ENCODE measurements at places on chromosomes 6 and 20.
A peak's percentile ranks its signal among the peaks of the same experiment; 100 is the strongest.

DNA sequence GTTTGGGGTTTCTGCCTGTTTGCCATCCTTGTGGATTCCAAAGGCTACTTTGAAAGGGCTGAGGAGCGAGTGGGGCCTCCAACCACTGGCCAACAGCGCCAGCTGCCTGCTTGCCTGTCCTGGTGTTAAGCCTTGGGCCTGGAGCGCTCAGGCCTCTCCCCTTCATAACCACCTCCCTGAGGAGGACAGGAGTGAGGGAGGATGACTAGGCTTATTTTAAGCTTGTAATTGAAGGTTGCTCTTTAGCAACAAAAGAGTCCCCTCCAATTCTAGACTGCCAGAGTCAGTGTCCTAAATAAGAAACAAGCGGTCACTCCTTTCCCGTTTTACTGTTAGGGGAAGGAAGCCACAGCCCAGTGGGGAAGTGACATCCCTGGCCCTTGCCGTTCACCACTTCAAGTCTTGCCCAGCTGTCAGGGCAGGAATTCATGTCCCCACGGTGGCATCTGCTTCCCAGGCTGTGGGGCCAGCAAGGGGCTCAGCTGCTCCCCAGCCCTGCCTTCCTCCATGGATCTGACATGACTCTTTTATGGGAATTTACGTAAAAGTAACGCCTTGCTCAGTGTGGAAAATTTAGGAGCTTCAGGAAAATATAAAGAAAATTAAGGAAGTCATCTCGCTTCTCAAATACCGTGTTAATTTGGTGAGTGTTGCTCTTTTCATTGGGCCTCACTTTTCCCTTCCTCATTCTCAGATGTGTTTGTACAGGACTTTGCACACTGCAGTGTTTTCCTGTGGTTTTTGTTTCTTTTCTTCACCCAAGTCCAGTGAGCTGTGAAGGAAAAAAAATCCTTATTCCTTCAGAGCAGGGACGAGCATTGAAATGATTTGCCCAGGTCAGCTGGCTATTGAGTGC is 57.8 kb downstream of the SSR1 start:
- no peak for DNase-seq

- no peak for DNase-seq
Measured at GRCh38 chr6:134049176-134049575, 3.2 kb downstream of the SLC2A12 start.

DNA sequence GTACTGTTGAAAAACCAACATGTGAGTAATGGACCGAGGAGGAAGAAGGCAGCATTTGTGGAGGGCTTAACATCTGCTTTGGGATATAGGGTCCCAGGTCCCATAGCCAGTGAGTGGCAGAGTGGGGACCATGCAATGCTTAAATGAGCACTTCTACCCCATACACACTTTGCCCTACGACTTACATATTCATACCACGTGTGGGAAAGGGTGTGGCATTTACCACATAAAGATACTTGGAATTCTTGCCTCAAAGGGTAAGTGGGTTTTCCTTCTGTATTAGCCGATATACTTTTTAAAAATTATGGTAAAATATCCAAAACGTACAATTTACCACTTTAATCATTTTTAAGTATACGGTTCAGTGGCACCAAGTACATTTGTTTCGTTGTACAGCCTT is 199.3 kb downstream of the BACH2 start:
- no peak for DNase-seq

DNA sequence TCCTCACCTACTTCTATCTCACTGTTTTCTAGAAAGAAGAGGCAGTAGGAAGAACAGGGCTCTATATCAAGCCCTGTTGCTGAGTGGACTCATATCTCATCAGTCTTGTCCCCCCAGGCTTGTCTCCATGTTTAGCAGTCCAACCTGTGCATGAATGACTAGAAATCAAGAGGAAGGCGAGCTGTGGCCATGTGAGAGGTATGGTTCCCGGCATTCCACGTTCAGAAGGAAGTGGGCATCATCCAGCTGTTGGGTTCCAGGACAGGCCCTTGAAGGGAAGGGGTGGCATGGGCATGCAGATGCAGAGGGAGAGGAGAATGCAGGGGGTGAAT is 176.6 kb downstream of the MRPL14 start:
- DNase-seq: no peak

DNA sequence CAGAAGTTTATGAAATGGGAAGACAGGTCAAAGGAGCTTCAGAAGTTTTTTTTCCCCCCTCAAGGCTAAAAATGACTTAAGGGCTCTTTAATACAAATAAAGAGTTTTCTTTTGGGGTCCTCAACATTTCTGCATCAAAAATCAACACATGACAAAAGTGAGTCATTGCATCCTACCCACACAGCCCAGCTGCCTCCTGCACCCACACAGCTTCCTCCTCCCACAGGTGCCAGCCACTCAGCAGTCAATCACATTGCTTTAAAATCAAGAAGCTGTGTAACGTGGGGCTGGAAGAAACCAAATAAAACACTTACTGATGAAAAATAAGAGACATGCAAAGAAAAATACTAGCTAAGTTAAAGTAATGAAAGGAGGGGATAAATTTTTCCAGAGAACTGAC is 68.5 kb downstream of the MAP3K5 start:
- DNase-seq: no peak

DNA sequence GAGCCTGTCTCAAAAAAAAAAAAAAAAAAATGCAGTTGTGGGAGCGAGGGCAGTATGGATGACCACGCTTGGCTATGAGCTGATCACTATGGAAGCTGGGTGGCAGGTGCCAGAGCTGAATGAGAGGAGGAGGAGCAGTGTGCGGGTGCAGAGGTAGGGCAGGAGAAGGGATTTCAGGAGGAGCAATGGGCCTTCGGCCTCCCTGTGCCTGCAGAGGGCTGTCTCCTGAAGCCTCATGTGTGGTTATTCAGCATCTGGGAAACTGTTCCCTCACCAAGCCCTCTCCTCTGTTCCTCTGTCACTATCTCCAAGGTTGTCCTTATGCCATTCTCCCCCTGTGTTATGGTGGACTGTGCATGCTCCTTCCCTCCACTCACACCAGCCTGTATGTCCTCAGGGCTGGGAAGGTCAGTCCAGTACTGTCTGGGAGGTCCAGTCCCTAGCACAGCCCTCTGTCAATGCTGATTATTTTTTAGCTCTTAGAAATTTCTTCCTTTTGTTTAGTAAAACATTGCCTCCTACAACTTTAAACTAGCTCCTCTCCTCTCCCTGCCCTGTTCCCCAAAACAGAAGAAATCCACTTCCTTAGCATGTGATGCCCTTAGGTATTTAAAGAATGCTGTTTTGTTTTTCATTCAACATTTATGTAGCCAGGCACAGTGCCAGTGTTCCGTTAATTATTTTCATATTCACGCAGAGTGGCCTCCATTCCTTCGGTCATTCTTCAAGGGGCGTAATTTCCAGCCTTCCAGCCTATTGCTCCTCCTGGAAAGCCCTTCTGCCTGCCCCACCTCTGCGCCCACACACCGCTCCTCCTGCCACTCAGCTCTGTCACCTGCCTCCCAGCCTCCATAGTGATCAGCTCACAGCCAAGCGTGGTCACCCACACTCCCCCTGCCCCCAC is 48.9 kb downstream of the CNBD2 start:
- no peak for DNase-seq

GRCh38 chr6:17899491-17899890 is 87.9 kb downstream of the KIF13A start:
- no peak for DNase-seq

DNA sequence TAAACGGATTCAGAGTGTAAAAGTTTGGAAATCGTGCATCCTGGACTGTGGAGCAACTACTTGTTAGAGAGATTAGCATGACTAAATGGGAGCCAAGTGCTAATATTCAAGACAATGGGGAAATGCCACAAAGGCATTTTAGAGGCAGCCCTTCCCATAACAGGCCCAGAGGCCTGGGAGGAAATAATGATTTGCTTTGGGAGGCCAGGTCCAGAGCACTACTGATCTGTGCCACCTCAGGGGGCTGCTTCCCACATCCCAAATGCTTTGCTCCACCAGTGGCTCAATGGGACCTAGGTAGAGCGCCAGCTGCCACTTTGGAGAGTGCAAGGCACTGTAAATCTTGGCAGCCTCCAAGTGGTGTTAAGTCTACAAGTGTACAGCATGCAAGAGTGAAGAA is 91.9 kb upstream of the HSF2 start:
- DNase-seq: no peak

DNA sequence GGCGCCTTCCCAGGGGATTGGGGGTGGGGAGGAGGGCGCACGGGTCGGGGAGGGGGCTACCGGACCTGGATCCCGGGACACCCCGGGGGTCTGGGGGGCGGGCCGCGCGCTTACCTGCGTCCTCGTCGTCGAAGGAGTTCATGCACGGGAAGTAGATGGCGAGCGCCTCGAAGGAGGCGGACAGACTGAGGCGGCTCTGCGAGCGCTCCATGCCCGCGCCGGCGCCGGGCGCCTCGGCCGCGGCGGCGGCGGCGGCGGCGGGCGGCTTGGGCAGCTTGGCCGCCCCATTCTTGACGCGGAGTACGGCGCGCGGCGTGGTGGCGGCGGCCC is 320 bp downstream of the RIMS4 start:
- no peak for DNase-seq

DNA sequence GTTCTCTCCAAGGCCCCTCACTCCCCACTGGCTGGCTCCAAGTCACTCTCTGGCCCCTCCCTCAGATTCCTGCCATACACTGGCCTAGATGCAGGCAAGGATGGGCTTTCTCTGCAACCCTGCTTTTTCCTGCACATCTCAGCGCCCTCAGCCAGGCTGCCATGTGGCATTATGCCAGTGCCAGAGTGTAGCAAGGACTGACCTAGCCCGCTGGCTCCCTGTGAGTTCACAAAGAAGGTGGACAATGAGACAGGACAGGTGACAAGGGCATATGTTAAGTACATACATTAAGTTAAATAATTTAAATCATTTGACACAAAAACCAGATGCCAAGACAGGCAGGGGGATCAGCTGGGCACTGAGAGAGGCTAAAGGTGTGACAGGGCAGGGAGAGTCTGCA is 394.6 kb downstream of the ZFAND3 start:
- DNase-seq: no peak

DNA sequence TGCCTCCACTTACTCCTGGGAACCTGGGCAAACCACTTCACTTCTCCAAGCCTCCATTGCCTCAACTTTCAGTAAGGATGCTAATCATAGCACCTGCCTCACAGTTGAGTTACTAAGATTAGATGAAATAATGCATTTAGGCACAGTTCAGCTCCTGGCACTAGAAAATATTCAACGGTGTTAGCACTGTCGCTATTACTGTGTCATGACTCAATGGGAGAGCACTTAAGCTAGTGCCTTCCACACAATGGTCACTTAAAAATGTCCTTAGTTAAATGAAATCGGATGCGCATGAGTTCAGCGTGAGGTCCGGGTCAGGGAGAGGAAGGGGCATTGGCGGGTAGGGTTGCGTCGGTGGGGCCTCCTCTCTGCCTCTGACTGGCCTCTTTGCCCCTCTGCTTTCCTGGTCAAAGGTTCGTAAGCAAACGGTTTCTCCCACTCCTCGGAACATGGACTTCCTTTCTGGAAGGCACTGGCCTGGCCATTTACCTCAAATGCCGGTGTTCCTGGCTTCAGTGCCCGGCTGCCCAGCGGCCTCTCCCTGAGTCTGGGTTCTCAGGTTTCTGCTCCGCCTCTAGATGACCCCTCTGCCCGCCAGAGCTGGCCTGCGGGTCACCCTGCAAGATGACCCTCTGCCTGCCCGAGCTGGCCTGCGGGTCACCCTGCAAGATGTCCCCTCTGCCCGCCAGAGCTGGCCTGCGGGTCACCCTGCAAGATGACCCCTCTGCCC is 123.8 kb upstream of the QKI start:
- no peak for DNase-seq

GRCh38 chr6:87210979-87211378 is 55.6 kb downstream of the ZNF292 start:
- peak; percentile 12 for DNase-seq

GRCh38 chr6:113828984-113829695 is 28.0 kb upstream of the MARCKS start:
- no peak for DNase-seq

- no peak for DNase-seq
Measured at GRCh38 chr6:56671651-56672461, 29.2 kb upstream of the DST start.

- no peak for DNase-seq
Measured at GRCh38 chr6:130771741-130772140, 55.5 kb upstream of the SMLR1 start.

- no peak for DNase-seq
Measured at GRCh38 chr6:28496099-28496779, 19.4 kb downstream of the GPX6 start.

- DNase-seq: no peak
Measured at GRCh38 chr6:117275205-117275604, 9.8 kb downstream of the VGLL2 start.

DNA sequence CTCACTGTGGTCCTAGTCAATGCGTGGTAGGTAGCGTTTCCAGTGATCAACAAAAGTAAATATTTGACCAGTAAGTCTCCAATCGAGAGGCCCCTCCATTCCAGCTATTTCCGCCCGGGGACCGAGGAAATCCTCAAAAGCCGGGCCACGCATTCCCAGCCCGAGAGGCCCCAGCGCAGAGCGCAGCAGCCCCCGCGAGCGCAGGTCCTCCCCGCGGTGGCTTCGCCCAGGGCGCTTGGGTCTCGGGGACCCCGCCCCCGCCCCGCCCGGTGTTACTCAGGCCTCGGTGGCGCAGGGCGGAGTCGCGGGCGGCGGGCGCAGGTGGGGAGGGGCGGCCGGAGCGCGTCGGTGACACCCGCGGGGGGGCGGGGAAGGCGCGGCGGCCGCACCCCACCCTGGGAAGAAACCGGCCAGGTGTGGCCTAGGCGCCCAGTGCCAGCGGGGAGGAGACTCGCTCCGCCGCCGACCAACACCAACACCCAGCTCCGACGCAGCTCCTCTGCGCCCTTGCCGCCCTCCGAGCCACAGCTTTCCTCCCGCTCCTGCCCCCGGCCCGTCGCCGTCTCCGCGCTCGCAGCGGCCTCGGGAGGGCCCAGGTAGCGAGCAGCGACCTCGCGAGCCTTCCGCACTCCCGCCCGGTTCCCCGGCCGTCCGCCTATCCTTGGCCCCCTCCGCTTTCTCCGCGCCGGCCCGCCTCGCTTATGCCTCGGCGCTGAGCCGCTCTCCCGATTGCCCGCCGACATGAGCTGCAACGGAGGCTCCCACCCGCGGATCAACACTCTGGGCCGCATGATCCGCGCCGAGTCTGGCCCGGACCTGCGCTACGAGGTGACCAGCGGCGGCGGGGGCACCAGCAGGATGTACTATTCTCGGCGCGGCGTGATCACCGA is at the start of gene DSP:
TSS of gene DSP (plus strand) at position 497 of the 890 bp plus-strand sequence. CDS start at position 742, 245 bp downstream.
- DNase-seq: peak; percentile 16

GRCh38 chr20:31517373-31517772 is 3.1 kb downstream of the HM13 start:
- DNase-seq: no peak

DNA sequence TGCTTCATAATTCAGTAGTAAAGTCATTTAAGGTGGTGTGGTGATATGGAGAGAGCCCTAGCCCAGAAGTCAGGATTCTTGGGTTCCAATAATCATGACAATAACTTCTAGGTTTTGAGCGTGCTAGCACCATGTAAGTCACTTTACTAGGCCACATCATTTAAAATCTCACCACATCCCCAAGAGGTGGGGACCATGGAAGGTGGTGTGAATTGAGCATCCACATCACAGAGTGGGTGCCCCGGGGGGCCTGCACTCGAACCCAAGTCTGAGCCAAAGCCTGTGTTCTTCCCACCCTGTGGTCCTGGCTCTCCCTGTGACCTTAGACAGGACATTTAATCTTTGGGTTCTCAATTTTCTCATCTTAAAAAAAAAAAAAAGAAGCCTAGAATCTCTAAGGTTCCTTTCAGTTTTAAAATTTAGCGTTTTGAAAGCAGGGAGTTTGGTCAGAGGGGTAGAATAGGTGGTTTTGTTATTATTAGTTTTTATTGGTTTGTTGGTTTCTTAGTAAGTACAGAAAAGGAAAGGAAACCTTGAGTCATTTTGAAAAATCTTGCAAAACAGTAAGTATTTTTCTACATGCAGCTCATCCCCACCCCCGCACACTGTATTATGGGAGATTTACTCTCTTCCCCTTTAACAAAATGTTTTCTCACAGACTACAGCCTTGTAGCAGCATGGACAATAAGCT is 26.4 kb downstream of the ARMC2 start:
- peak; percentile 10 for DNase-seq
